Esophagus squamous epithelium (tissue), 5 donors: ENCODE measurements at places on chromosomes 7 and 10.

DNA sequence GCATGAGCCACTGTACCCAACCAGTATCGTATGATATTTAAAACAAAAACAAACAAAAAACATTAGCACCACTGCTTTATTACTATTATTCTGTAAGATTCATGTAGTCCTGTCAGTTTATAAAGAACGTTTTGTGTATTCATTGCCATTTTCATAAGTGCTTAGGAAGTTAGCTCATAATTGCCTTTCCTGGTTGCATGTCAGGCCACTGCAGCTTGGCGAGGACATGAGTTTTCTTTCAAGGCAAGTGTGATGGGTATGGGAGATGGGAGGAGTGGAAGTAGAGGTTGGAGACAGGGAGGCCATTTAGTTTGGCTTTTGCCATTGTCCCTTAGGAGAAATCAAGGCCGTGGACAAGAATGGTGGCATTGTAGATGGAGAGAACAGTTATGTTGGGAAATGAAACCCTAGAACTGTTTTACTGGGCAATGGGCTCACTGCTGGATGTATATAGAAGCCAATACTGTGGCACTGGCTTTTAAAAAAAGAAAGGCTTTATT, 48.9 kb downstream of the TYW1 start:
- DNase-seq = no peak

GRCh38 chr7:66464059-66464458, 164.6 kb upstream of the KCTD7 start:
- no peak for DNase-seq

GRCh38 chr10:28840971-28841370, 163.7 kb downstream of the BAMBI start:
- no peak for DNase-seq

GRCh38 chr10:88810196-88810961, 7.8 kb downstream of the LIPM start:
- DNase-seq = no peak

GRCh38 chr7:46071076-46071475, 150.0 kb upstream of the IGFBP3 start:
- DNase-seq = no peak
